T-helper 2 cell treated with Interferon-gamma antibody and Interleukin-4, amounts not matched to agents 5 μg/mL and 100 μg/mL, for 36 hours (primary cell): ENCODE measurements at places on chromosomes 1 and 21.

DNA sequence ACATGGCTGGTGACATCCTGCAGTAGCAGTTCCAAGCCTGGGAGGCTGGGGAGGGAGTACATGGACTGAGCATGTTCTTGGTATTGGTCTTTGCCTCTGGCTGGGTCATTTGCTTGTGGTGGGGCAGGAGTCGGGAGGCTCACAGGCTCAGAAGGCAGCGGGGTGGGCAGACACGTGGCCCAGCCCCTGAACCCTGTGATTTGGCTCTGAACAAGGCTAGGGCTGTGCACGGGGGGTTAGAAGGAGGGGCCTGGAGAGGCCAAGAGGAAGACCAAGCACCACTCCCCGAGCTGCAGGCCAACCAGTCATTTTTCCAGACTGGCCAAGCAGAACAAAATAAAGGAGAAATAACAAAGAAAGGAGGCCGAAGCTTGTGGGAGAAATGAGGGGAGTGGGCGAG, 9.7 kb upstream of the PRELP start:
- no peak for DNase-seq

DNA sequence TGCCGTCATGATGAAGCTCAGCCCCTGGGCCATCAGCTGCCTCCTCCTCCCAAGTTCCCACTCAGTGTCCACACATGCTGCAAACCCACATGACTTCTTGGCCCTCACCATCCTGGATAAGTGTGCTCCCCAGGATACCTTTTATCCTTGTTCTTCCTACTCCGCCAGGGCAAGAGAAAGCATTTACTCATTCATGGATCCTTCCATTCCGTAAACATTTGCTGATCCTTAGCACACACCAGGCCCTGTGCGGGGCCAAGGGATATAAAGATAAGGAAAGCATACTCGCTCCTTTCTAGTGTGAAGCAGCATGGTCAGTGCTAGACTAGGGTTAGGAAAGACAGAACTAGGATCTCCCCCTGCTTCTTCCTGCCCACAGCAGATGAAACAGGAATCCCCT, 122.1 kb upstream of the HMGB4 start:
- no peak for DNase-seq

DNA sequence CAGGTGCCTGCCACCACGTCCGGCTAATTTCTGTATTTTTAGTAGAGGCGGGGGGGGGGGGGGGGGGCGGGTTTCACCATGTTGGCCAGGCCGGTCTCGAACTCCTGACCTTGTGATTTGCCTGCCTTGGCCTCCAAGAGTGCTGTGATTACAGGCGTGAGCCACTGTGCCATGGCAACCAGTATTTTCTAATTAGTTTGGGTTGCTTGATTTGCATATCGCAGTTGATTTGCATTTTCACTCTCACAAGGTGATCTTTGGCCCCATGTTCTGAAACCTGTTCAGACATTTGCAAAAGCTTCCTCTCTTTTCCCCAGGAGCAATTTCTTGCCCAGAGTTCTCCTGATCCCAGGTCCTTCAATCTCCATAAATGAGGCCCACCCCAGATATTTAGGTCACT, 1.7 kb downstream of the TOR3A start:
- no peak for DNase-seq

- no peak for DNase-seq
These were observed 318.4 kb downstream of the RPS6KC1 start for GRCh38 chr1:213369465-213369864.

GRCh38 chr1:44453798-44454349, 48.8 kb downstream of the RNF220 start:
- no peak for DNase-seq

GRCh38 chr1:246153796-246154212, 353.3 kb downstream of the SMYD3 start:
- DNase-seq: no peak

GRCh38 chr1:47410068-47410455, 6.0 kb upstream of the FOXE3 start:
- DNase-seq: no peak
